ENCODE measurements at places on chromosomes 5 and 9.

DNA sequence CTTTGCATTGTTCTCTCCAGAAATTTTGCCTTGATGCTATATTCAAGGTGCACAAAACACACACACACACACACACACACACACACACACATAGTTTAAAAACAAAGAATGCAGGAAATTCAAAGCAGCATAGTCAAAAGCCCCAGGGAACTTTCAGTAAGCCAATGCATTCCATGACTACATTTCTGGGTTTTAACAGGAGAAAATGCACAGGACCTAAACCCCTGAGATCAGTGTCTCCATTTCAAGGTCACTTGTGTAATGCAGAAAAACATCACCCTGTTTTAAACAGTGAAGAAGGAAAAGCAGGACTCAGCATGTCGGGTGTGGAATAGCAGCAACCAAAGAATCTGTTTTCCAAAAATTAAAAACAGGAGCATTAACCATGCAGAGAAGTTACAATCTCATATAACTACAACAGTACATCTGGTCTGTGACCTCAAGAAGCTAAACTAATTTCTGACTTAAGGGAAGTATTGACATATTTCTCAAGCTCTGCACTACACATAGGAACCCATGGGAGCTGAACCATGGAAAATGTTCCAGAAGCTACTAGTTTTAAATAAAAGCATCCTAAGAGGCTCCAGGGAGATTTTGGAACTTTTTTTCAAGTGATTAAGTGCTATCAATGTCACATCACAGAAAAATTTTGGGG lies 296.7 kb downstream of the HINT1 start:
- no peak for DNase-seq

- DNase-seq: no peak
Observed at GRCh38 chr5:98816582-98817222, 43.2 kb downstream of the RGMB start.

- DNase-seq: peak; percentile 22
Observed at GRCh38 chr9:128702949-128703615, 779 bp downstream of the PKN3 start.

DNA sequence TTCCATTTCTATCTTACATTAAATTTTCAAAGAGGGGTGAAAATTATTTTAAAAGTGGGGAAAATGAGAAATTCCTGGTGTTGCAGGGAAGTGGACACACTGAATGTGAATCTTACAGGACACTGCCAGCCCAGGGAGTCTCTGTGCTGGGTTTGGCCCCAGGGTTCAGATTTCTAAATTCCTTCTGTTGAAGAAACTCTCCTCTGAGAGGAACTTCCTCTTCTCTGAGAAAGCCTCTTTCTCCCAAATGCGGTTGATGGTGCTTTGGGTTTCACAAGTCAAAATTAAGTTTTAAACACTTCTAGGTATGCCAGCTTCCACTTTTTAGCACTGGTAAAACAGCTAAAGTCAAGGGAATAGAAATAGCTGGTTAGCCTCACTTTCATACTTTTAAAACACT lies 317.9 kb upstream of the ITGA1 start:
- no peak for DNase-seq

GRCh38 chr9:93139365-93140182 lies 5.5 kb upstream of the NINJ1 start:
- DNase-seq: no peak

GRCh38 chr9:93475856-93476255 lies 22.5 kb upstream of the FAM120AOS start:
- no peak for DNase-seq

DNA sequence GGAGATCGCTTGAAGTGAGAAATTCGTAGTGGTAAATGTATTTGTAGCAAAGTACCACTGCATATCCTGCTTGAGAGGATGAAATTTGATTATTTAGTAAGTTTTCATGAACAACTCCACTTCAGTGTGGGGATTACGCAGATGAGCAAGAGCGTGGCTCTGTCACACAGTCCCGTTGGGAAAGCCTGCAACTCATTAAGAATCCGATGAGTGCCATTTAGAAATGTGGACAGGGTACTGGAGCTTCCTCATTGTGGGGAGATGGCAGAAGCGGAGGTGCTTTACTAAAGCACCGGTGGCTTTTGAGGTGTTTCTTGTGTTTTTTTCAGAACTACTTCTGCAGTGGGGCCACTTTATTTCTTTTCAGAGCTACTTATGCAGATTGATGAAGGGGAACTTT lies 1.4 kb downstream of the TJP2 start:
- no peak for DNase-seq

GRCh38 chr5:159781626-159782157 lies 134.6 kb upstream of the ADRA1B start:
- peak; percentile 56 for DNase-seq

- no peak for DNase-seq
Observed at GRCh38 chr5:88806338-88806737, 76.6 kb downstream of the MEF2C start.

DNA sequence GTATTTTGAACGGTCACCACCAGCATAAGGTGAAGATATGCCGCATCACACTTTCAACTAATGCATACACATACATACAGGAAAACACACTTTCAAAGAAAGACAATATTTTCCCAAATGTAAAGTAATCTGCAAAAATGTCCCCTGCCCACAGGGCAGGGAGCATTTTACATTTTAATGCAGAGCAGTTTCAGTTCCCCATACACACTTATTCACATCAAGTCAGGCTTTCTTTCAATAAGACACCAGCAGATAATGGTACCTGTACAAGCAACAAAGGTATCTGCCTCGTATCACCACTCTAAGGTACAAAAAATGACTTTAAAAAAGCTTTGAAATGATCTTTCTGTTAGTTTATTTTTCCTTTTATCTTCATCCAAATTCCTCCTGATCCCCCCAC lies 247.1 kb upstream of the CCNG1 start:
- DNase-seq: no peak

DNA sequence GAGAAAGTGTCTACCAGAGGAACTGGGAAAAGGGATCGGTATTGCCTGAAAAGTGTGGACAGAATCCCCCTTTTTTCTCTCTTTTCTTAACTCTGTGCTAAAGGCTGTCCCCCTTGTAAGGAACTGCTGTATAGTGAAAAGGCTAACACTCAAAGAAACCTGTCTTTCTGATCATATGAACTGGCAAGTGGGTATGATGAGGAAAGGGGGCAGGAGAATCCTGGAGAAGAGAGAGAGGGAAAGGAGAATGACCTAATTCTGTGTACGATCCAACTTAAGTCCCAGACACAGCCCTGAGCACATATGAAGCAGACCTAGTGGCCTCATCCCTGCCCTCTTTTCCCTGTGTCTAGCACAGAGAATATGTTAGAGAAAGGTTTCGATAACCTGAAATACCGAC lies 967 bp downstream of the ANKRD31 start:
- peak; percentile 11 for DNase-seq

DNA sequence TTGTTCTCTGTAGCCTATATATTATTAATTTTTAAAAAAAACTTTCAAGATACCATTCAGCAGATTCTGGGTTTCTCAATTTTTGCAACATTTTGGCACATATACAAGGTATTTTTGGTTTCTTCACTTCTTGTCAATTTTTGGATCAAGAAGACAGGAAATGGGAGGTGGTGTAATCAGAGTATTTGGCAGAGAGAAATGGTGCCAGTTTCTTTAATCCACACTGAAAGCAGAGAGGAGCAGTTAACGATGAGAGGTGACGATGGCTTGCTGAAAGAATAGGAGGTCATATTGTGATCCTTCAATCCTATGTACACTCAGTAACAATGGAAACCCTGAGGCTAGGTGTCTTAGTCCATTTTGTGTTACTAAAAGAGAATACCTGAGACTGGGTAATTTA lies 16.4 kb downstream of the NNT start:
- DNase-seq: no peak

GRCh38 chr5:156482818-156483217 lies 155.9 kb downstream of the SGCD start:
- no peak for DNase-seq

- DNase-seq: peak; percentile 27
Observed at GRCh38 chr5:94793113-94793815, 174.8 kb downstream of the SLF1 start.

DNA sequence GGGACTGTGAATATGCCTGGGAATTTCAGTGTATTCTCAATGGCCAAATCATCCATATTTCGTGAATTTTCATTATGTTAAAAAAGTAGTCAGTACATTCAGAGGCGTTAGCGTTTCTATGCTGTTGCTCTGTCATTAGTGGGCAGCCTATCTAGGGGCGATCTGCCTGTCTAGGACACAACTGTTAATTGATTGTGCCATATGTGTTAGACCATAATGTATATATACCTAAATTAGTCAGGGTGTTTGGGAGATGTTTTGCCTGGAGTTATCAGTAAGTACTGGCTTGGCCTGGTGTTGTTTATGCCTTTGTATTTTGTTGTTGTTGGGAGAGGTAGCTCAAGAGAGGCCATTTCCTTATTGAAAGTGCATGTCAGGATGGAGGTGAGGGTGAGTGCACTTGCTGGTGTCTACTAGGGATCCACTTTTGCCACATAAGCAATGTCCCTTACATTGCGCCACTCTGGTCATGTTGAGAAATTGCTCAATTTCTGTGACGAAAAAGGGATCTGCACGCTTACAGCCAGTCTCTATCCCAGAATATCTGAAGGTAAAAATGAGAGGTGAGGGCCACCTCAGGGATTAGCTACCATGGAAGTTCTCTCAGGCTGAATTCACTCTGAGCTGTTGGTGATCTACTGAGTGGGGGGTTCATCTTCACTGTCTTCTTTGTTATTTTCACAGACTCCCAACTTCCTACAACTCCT lies 123.3 kb downstream of the ST8SIA4 start:
- no peak for DNase-seq

GRCh38 chr5:93580063-93580926 lies 724 bp downstream of the NR2F1-AS1 start:
- no peak for DNase-seq

- DNase-seq: peak; percentile 46
Observed at GRCh38 chr5:123157791-123158581, 68.9 kb downstream of the PRDM6 start.

GRCh38 chr9:128706671-128707381 lies 4.5 kb downstream of the PKN3 start:
- DNase-seq: no peak

DNA sequence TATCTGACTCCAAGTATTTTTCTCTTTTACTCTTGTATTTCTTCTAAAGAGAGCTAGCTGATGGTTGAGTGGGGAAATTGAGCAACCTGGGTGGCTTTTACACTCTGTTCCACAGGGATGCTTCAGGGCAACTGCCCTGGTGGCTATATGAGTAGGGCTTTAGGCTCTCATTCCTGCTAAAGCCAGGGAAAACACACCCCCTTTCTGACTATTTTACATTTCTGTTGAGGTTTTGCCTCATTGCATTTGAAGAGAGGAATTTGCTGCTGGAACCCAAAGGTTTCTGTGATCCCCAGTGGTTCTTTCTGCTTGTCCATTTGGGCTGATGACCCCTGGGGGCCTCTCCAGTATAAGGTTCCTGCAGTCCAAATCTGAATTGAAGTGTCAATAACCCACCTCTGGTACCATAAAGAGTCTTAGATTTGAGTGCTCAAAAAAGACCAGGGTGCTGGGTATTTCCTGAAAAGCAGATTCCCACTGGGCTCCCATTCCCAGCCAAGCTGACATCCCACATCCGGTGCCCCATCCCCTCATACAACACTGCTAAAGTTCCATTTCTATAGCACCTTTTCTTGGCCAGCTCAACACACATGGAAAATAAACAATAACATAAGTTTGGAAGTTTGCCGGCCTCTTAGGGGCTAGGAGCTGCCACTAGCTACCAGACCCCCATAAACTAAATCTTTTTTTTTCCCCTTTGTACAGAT lies 59.5 kb downstream of the PAPPA start:
- no peak for DNase-seq

DNA sequence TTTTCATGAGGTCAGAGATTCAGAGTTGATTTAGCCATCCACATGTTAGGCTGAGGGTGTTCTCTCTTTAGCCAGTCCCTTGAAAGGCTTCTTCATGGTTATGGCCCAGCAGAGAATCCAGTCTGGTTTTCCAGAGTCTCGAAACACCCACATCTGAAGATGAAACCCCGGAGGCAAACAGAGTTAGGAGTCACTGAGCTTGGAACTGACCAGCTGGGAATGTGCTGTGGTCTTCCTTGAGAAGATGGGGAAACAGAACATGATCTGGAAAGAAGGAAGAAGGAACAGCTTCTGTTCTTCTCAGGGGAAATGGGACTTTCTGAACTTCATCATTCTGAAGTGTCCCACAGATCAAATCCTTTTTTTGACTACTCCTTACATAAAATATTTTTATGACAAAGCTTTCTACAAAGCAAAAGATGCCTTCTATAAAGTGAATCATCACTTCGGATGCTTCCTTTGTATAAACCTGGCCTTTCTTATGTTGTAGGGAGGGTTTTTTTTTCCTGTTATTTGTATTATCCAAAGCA lies 45.4 kb downstream of the ZNF618 start:
- DNase-seq: no peak

- DNase-seq: no peak
Observed at GRCh38 chr9:10387282-10387681, 225.5 kb downstream of the PTPRD start.

DNA sequence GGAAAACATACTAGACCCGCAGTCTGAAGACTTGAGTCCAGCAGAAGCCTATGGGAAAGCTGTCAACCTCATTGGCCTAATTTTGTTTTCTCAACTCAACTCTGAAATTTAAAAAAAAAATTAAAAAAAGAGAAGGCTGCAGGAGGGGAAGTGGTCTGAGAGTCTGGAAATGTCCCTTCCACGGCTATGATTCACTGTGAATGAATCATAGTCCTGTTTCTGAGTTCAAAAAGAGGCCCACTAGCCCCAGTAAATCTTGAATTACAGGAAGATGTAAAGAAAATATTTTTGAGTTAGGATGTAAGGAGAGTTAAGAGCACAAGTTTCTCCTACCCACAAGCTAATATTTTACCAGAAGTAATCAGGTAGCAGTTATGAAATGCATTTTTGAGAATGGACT lies 565.5 kb upstream of the DMAC1 start:
- DNase-seq: peak; percentile 43

- no peak for DNase-seq
Observed at GRCh38 chr5:143334903-143335302, 68.6 kb downstream of the NR3C1 start.

DNA sequence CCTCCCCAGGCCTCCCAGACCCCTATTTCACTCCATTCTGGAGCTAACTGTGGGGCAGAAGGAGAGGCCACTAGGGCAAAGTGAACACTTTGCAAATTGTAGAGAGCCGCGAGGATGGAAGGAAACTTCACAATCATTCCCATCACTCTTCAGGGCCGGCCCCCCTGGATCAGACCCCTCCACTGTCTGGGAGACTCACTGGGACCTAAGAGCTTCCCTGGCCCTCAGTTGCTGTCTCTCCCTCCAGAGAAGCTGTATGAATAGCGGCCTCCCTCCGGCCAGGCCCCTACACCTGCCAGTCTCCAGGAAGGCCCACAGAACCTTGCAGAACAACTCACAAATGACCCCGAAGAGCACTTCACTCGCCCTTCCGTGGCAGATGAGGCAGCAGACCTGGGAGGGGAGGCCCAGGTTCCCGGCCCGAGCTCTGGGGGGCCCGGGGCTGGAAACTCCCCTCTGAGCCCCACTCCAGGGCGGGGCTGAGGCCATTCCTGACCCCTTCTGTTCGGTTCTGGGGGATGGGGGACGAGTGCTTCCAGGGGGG lies 141.9 kb upstream of the IER5L start:
- DNase-seq: no peak

DNA sequence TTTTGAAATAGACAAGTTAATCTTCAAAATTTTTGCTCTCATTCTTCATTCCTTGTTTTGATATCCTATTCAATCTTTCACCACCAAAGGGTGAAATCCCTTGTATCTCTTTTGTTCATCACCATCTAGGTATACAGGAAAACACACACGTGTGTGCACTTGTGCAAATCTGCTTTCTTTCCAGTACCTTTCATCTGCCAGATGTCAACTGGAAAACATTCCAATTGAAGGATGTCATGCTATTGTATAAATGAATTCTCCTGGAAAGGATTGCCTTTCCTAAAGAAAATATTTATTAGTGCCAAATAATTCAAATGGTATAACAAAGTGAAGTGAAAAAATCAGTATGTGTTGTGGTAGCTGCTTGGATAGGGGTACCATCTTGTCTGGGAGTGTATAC lies 123.7 kb downstream of the RANBP17 start:
- no peak for DNase-seq
